ENCODE measurements at places on chromosomes 6 and 20.

DNA sequence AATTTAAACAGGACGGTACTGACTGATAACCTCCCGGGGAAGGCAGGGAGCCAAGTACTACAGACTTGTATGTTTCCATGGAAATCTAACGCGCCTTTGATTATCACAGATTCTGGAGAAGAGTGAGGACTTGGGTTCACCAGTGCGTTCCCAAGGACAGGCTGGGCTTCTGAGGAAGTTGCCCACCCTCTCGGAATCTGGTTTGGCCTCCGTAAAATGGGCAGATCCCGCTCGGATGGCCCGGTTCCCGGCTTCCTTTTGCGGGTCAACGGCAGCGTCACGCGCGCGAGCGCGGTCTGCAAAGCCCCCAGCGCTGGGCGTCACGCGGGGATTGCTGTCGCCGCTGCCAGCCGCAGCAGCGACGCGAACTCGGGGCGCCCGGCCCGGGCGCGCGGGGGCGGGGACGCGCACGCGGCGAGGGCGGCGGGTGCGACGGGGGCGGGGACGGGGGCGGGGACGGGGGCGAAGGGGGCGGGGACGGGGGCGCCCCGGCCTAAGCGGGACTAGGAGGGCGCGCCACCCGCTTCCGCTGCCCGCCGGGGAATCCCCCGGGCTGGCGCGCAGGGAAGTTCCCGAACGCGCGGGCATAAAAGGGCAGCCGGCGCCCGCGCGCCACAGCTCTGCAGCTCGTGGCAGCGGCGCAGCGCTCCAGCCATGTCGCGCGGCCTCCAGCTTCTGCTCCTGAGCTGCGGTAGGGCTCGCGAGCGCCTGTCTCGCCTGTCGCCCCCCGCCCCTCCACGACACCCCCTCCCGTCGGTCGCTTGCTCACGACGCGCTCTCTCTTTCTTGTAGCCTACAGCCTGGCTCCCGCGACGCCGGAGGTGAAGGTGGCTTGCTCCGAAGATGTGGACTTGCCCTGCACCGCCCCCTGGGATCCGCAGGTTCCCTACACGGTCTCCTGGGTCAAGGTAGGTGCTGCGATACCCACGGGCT lies at the start of gene CD83:
Gene CD83, plus strand, starts transcription at position 615 of the 933 bp plus-strand sequence. Its CDS starts 40 bp downstream, at position 655.
- peaks cover 59% of the 10 kb centered on the region for H3K27me3 ChIP-seq
- DNase-seq: peak; percentile 70
- H3K4me3 ChIP-seq: peak within 1 kb of the TSS; percentile 88
- H3K27ac ChIP-seq: no peak within 1 kb of the TSS
- no peaks in the 10 kb centered on the region for H3K36me3 ChIP-seq
- peaks cover 6% of the 10 kb centered on the region for H3K4me1 ChIP-seq

- H3K27me3 ChIP-seq: no peaks in the 10 kb centered on the region
- H3K27ac ChIP-seq: no peak overlapping the region
- peaks cover 23% of the 10 kb centered on the region for H3K4me1 ChIP-seq
- no peak for DNase-seq
- no peak overlapping the region for H3K4me3 ChIP-seq
- peaks cover 58% of the 10 kb centered on the region for H3K36me3 ChIP-seq
These were observed 5.4 kb downstream of the IFNGR1 start for GRCh38 chr6:137213813-137214212.

DNA sequence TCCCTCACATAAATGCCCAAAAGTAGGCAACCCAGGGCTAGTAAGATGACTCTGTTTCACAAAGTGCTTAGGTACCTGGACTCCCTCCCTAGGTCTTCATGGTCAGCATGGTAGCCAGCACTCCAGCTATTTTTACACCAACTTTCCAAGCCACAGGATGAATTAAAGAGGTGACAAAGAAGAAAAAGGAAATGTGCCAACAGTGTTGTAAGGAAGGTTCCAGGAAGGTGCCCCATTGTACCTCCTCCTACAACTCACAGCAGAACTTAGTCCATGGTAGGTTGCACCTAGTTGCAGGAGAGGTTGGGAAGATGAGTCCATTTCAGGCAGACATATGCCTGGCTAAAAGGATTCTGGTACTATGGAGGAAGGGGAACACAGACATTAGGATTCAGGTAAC lies 19.7 kb upstream of the RNF8 start:
- H3K27ac ChIP-seq: no peak overlapping the region
- no peak overlapping the region for H3K4me3 ChIP-seq
- peaks cover 21% of the 10 kb centered on the region for H3K36me3 ChIP-seq
- no peak for DNase-seq

DNA sequence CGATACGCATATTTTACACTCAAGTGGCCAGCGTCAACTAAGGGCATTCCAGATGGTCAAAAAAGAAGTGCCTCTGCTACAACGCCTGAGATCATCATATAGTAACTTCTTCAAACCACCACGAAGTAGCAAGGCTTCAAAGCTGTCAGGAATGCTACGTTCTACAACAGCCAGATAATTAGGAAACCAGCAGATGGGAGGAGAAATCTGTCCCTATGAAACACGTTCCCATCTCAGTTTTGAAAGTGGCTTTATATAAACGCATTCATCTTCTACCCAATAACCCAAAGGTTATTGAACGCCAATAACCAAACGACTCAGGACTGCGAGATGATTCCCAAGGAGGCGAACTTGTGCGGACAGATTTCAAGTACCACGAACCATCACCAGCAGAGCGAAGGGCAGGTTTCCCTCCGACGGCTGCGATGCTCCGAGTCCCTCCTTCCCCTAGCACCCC lies 1.2 kb downstream of the ABHD12 start:
- no peak for DNase-seq
- H3K36me3 ChIP-seq: peaks cover 37% of the 10 kb centered on the region
- H3K4me3 ChIP-seq: peak overlapping the region; percentile 91
- H3K27me3 ChIP-seq: peaks cover 9% of the 10 kb centered on the region
- peaks cover 32% of the 10 kb centered on the region for H3K4me1 ChIP-seq

DNA sequence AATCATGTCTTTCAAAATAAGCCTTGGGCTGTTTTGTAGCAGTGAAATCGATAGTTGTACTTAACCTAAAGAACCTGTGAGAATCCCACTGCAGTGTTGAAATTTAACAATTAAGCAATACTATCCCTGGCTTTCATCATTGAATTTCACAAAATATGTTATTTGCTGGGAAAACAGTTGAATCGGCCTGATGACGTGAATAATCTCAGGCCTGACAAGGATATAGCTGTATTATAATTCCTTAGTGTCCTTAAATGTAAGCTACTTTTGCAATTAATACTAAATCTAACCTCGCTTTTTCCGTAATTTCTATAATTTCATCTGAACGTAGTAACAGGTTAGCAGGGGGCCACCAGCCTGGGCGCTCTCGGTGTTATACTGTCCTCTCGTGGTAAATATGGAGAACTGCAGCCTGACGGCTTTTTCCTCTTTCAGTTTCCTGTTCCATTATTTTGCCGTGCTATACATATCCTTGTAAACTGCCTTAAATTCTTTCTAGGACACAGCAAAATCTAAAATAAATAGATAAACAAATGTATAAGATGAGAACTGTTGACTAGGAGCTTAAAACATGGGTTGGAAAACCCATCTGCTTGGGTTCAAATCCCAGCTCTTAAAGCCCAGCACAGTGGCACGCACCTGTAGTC lies 24.0 kb downstream of the MTFR2 start:
- peaks cover 3% of the 10 kb centered on the region for H3K27me3 ChIP-seq
- no peak overlapping the region for H3K27ac ChIP-seq
- H3K4me1 ChIP-seq: peaks cover 17% of the 10 kb centered on the region
- no peaks in the 10 kb centered on the region for H3K36me3 ChIP-seq

GRCh38 chr6:34130862-34131261 lies 15.0 kb downstream of the GRM4 start:
- H3K4me1 ChIP-seq: peaks cover 16% of the 10 kb centered on the region
- H3K27ac ChIP-seq: no peak overlapping the region
- peaks cover 30% of the 10 kb centered on the region for H3K27me3 ChIP-seq

DNA sequence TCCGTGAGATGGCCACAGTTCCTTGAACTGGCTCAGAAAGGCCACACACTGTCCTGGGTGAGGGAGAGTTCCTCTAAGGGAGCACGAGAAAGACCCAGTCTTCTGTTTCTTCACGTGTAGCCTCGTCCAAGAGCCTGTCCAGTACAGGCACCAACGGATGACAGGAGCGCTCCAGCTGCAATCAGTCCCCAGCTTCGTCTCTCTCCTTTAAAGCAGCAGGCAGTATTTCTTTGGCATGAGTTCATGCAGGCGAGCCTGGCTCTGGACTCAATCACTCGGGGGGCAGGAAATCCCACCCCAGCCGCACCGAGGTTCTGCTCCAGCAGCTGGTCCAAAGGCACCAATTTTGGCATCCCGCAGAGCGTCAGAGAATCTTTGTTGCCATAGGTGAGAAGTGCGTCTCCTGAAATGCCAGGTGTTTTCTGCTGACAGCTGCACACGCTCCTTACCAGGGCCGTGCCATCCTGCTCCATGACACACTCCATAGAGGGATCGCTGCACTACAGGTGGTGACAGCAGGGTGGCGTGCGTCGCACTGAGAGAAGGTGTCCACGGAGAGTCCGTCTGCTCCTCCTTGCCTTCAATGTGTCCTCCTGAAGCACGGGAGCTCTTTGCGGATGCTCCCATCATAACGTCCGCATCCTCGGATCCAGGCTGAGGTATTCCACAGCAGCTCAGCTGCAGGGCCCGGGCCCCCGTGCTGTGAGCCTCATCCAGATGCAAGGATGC lies 59.6 kb upstream of the AFDN start:
- no peak for DNase-seq
- H3K4me3 ChIP-seq: no peak overlapping the region
- H3K27ac ChIP-seq: peak overlapping the region; percentile 72
- peaks cover 74% of the 10 kb centered on the region for H3K4me1 ChIP-seq
- H3K36me3 ChIP-seq: no peaks in the 10 kb centered on the region
- peaks cover 3% of the 10 kb centered on the region for H3K27me3 ChIP-seq

- no peaks in the 10 kb centered on the region for H3K4me1 ChIP-seq
- H3K27ac ChIP-seq: no peak overlapping the region
- peaks cover 45% of the 10 kb centered on the region for H3K27me3 ChIP-seq
- DNase-seq: no peak
These were observed 150.2 kb downstream of the PHACTR3 start for GRCh38 chr20:59754551-59754950.

- DNase-seq: no peak
- H3K27me3 ChIP-seq: peaks cover 4% of the 10 kb centered on the region
- H3K36me3 ChIP-seq: no peaks in the 10 kb centered on the region
These were observed 581.8 kb downstream of the CD109 start for GRCh38 chr6:74277777-74278186.

- H3K4me1 ChIP-seq: no peaks in the 10 kb centered on the region
- no peaks in the 10 kb centered on the region for H3K27me3 ChIP-seq
- DNase-seq: no peak
- H3K27ac ChIP-seq: no peak overlapping the region
- no peak overlapping the region for H3K4me3 ChIP-seq
These were observed 996.8 kb upstream of the CITED2 start for GRCh38 chr6:140370976-140371870.

DNA sequence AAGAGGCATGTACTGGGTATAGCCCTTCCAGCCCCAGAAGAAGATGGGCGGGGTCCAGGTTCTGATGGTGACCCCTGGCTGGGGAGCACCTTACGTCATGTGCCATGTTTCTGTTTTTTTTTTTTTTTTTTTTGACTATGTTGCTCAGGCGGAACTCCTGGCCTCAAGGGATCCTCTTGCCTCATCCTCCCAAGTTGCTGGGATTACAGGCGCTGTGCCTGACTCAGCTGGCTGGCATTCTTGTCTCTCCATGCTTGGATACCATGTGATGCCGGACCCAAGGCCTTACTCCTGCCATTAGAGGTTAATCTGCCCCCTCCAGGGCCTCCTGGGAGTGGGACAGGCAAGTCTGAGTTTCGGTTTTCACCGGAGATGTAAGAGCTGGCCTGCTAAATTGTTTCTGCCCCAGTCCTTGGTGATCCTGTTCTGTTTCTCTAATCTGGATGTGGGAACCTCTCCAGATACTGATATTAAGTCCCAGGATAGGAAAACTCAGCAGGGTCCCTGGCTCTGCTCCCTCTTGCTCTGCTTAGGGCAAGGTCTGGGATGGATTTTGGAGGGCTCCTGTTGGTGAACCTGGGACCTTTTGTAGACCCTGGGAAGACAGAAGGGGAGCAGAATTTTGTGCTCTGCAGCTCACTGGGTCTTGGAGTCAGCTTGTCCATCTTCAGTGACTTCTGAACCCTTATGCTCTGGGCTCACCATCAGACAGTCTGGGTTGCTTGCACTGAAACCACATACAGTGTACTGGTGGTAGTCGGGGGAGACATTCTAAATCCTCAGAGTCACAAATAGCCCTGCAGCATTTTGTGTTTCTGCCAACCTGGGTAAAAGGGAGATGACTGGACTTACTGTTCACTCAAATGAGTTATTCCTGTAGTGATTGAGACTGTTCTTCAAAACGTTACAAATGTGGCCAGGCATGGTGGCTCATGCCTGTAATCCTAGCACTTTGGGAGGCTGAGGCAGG lies 45.1 kb downstream of the PTK7 start:
- no peak overlapping the region for H3K4me3 ChIP-seq
- DNase-seq: no peak
- H3K4me1 ChIP-seq: peaks cover 67% of the 10 kb centered on the region
- H3K27me3 ChIP-seq: peaks cover 2% of the 10 kb centered on the region
- peak overlapping the region; percentile 73 for H3K27ac ChIP-seq

- H3K36me3 ChIP-seq: no peaks in the 10 kb centered on the region
- no peak for DNase-seq
- peaks cover 13% of the 10 kb centered on the region for H3K27me3 ChIP-seq
- no peak overlapping the region for H3K4me3 ChIP-seq
- H3K27ac ChIP-seq: no peak overlapping the region
These were observed 798.3 kb upstream of the SLC35B3 start for GRCh38 chr6:9233686-9234085.

DNA sequence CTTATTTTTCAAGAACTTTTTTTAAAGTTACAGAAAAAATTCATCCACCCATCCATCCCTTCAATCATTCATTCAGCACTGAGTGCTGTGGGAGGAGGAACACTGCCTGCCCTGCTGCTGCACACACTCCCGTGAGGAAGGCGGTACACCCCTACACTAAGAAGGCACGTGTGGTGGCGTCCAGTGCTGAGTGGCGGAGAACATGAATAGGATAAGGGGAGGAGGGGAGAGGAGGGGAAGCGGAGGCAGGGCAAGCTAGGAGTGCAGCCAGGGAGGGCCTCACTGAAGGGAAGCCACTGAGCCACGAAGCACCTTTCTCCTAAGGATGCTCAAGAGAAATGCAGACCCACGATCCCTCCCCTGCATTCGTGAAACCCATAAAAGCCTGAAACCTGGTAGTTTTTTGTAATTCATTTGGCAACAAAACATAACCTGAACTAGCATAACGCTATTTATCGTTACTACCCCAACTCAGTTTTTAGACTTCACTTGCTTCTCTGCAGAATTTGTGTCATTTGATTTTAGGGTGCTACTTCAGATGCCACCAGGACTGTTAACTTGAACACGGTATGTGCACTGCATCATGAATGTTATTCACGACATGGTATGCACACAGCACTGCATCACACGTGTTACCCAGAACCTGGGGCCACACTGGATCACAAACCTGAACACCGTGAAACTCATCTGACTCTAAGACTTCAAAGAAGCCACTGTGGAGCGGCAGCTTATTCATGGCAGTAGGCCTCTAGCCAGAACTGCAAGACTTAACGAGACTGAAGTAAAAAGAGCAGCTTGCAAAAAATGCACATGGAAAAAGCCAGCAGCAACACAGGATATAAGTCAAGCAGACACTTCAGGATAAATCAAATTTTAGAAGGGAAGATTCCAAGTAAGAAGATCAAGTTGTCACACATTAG lies 3.5 kb downstream of the RNASET2 start:
- H3K4me1 ChIP-seq: peaks cover 33% of the 10 kb centered on the region
- no peak overlapping the region for H3K4me3 ChIP-seq
- peaks cover 42% of the 10 kb centered on the region for H3K36me3 ChIP-seq
- H3K27ac ChIP-seq: no peak overlapping the region

GRCh38 chr20:40718982-40719729 lies 30.1 kb upstream of the MAFB start:
- peaks cover 32% of the 10 kb centered on the region for H3K4me1 ChIP-seq
- no peak overlapping the region for H3K4me3 ChIP-seq
- no peak for DNase-seq
- H3K27me3 ChIP-seq: peaks cover 19% of the 10 kb centered on the region

- no peak overlapping the region for H3K4me3 ChIP-seq
- no peak overlapping the region for H3K27ac ChIP-seq
- H3K4me1 ChIP-seq: no peaks in the 10 kb centered on the region
- DNase-seq: no peak
These were observed 50.5 kb downstream of the CFAP61 start for GRCh38 chr20:20102716-20103258.
